Mesenchymal stem cell (in vitro differentiated cells and primary cell): ENCODE measurements at places on chromosomes 7 and 10.

DNA sequence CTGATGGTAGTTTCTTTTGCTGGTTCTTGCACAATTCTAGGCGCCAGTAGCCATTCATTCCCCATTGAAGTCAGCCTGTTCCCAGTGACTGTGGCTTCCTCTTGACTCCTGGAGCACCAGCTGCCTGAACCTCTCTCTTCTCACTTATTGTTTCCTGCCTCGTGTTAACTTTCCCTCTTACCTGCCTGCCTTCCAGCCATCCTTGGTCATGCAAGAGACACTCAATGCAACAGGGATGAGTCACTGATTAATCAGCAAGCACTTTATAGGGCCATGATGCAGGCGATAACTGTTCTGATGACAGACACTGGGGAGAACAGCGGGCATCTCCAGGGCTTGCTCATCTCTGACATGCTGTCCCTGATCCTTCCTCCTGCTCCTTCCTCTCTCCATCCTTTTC, 122.0 kb downstream of the PLCE1 start:
- peaks cover 3% of the 10 kb centered on the region for H3K4me1 ChIP-seq
- no peak overlapping the region for H3K27ac ChIP-seq
- H3K4me3 ChIP-seq = no peak overlapping the region
- H3K36me3 ChIP-seq = no peaks in the 10 kb centered on the region
- H3K27me3 ChIP-seq = no peaks in the 10 kb centered on the region

- no peaks in the 10 kb centered on the region for H3K27me3 ChIP-seq
- DNase-seq = peak; percentile 85
- H3K27ac ChIP-seq = no peak overlapping the region
- peaks cover 3% of the 10 kb centered on the region for H3K36me3 ChIP-seq
- no peaks in the 10 kb centered on the region for H3K4me1 ChIP-seq
Measured at GRCh38 chr7:80210400-80210799, 75.8 kb downstream of the GNAI1 start.

- H3K27me3 ChIP-seq = no peaks in the 10 kb centered on the region
- no peak overlapping the region for H3K4me3 ChIP-seq
- H3K36me3 ChIP-seq = no peaks in the 10 kb centered on the region
- DNase-seq = peak; percentile 85
Measured at GRCh38 chr7:131625817-131626372, 69.5 kb upstream of the PODXL start.

- no peaks in the 10 kb centered on the region for H3K36me3 ChIP-seq
- no peak overlapping the region for H3K27ac ChIP-seq
- H3K4me3 ChIP-seq = no peak overlapping the region
- H3K27me3 ChIP-seq = no peaks in the 10 kb centered on the region
- H3K4me1 ChIP-seq = no peaks in the 10 kb centered on the region
- peak; percentile 59 for DNase-seq
Measured at GRCh38 chr10:112650588-112651030, 203.6 kb downstream of the VTI1A start.

GRCh38 chr10:20267734-20268133, 451.5 kb downstream of the PLXDC2 start:
- no peaks in the 10 kb centered on the region for H3K27me3 ChIP-seq
- no peak for DNase-seq
- H3K4me1 ChIP-seq = no peaks in the 10 kb centered on the region
- no peaks in the 10 kb centered on the region for H3K36me3 ChIP-seq
- no peak overlapping the region for H3K27ac ChIP-seq

GRCh38 chr10:75743291-75743778, 311.9 kb downstream of the LRMDA start:
- no peak overlapping the region for H3K27ac ChIP-seq
- no peaks in the 10 kb centered on the region for H3K36me3 ChIP-seq
- DNase-seq = peak; percentile 20
- H3K4me1 ChIP-seq = no peaks in the 10 kb centered on the region
- peaks cover 7% of the 10 kb centered on the region for H3K27me3 ChIP-seq
- H3K4me3 ChIP-seq = no peak overlapping the region

- no peaks in the 10 kb centered on the region for H3K36me3 ChIP-seq
- peak; percentile 33 for DNase-seq
- peaks cover 10% of the 10 kb centered on the region for H3K4me1 ChIP-seq
- peaks cover 49% of the 10 kb centered on the region for H3K27me3 ChIP-seq
Measured at GRCh38 chr7:8260871-8261694, 884 bp downstream of the ICA1 start.

DNA sequence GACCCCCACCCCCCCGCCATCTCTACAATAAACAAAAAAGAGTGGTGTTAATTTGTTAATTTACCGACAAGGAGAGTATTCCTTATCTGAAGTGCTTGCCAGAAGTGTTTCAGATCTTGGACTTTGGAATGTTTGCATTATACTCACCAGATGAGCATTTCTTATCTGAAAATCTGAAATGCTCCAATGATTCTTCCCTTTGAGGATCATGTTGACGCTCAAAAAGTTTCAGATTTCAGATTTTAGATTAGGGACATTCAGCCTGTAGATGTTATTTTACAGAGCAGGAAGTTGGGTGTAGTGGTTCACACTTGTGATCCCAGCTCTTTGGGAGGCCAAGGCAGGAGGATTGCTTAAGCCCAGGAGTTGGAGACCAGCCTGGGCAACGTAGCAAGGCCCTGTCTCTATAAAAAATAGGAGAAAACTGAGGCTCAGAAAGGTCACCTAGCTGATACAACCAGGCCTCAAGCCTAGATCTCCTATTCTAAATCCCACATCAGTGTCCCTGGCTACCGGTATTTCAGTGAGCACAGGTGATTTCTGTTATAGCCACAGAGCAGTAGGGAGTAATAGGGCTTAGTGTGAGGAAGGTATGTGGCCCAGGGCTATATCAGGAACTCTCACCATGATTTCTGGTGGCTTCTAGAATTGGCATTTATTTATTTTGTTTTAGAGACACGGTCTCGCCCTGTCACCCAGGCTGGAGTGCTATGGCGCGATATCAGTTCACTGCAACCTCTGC, 35.4 kb downstream of the TMEM120A start:
- no peaks in the 10 kb centered on the region for H3K27me3 ChIP-seq
- peaks cover 62% of the 10 kb centered on the region for H3K36me3 ChIP-seq
- H3K4me3 ChIP-seq = no peak overlapping the region
- peaks cover 41% of the 10 kb centered on the region for H3K4me1 ChIP-seq

GRCh38 chr7:9125246-9125645, 691.8 kb downstream of the NXPH1 start:
- no peaks in the 10 kb centered on the region for H3K36me3 ChIP-seq
- no peak overlapping the region for H3K4me3 ChIP-seq
- DNase-seq = no peak
- no peaks in the 10 kb centered on the region for H3K27me3 ChIP-seq
- no peaks in the 10 kb centered on the region for H3K4me1 ChIP-seq
- no peak overlapping the region for H3K27ac ChIP-seq

GRCh38 chr7:38171623-38172391, 6.2 kb upstream of the STARD3NL start:
- no peak overlapping the region for H3K27ac ChIP-seq
- no peak overlapping the region for H3K4me3 ChIP-seq
- DNase-seq = no peak
- H3K27me3 ChIP-seq = no peaks in the 10 kb centered on the region

DNA sequence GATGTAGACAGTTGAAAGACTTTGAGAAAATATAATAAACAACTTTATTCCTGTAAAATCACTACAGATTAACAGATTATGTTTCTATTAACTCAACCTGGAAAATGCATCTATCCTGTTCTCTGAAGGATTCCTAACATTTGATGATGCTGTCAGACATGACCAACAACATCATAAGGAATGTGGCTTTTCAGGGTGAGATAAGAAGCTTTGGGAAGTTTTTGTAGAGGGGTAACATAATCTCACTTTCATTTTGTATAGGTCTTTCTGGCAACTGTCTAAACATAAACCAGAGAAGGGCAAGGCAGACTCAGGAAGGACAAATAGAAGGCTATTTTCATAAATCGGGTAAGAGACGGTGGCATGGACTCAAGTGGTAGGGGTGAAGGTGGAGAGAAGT, 112.2 kb downstream of the TES start:
- H3K4me1 ChIP-seq = no peaks in the 10 kb centered on the region
- H3K4me3 ChIP-seq = no peak overlapping the region
- H3K36me3 ChIP-seq = peaks cover 2% of the 10 kb centered on the region

GRCh38 chr7:151607464-151607867, 87.8 kb upstream of the RHEB start:
- no peak overlapping the region for H3K4me3 ChIP-seq
- DNase-seq = peak; percentile 47
- peaks cover 35% of the 10 kb centered on the region for H3K36me3 ChIP-seq

- no peak overlapping the region for H3K4me3 ChIP-seq
- peak; percentile 42 for DNase-seq
- H3K36me3 ChIP-seq = peaks cover 3% of the 10 kb centered on the region
- no peak overlapping the region for H3K27ac ChIP-seq
- no peaks in the 10 kb centered on the region for H3K27me3 ChIP-seq
Measured at GRCh38 chr10:118002581-118002980, 44.2 kb downstream of the RAB11FIP2 start.

- no peaks in the 10 kb centered on the region for H3K27me3 ChIP-seq
- no peak for DNase-seq
- H3K4me3 ChIP-seq = no peak overlapping the region
- no peaks in the 10 kb centered on the region for H3K36me3 ChIP-seq
- H3K27ac ChIP-seq = no peak overlapping the region
Measured at GRCh38 chr7:79998363-79998762, 136.3 kb upstream of the GNAI1 start.

- H3K36me3 ChIP-seq = peaks cover 25% of the 10 kb centered on the region
- H3K4me3 ChIP-seq = no peak overlapping the region
- no peaks in the 10 kb centered on the region for H3K4me1 ChIP-seq
- no peaks in the 10 kb centered on the region for H3K27me3 ChIP-seq
Measured at GRCh38 chr10:84395581-84395980, 67.2 kb downstream of the CCSER2 start.

- no peaks in the 10 kb centered on the region for H3K36me3 ChIP-seq
- no peak overlapping the region for H3K4me3 ChIP-seq
- DNase-seq = peak; percentile 53
- no peak overlapping the region for H3K27ac ChIP-seq
Measured at GRCh38 chr10:9302140-9302746, 1247.8 kb downstream of the GATA3 start.

- H3K4me1 ChIP-seq = no peaks in the 10 kb centered on the region
- H3K36me3 ChIP-seq = peaks cover 2% of the 10 kb centered on the region
- DNase-seq = no peak
- H3K27me3 ChIP-seq = no peaks in the 10 kb centered on the region
- H3K27ac ChIP-seq = no peak overlapping the region
- H3K4me3 ChIP-seq = no peak overlapping the region
Measured at GRCh38 chr10:18649364-18649959, 1.9 kb downstream of the NSUN6 start.

DNA sequence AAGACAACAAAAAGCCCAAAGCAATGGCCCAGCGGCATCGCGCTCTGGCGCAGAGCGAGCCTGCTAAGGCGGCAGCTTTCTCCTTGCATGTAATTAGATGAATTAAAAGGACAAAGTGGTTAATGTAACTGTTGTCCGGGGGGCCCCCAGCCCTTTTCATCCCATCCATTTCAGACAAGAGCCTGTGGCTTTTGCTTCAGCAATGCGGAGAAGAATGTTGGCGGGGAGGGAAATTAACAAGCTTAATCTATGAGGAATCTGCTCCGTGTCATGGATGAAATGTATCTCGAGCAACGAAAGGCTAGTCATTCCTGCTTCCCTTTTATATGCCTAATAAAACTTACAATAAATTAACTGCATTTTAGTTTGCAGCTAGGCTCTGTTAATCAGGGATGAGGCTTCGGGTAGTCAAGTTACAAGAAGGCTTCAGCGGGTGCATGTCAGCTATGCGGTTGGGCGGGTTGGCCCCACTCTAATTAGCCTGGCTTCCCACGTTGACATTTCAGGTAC, 203.3 kb downstream of the BUB3 start:
- no peaks in the 10 kb centered on the region for H3K4me1 ChIP-seq
- no peak for DNase-seq

DNA sequence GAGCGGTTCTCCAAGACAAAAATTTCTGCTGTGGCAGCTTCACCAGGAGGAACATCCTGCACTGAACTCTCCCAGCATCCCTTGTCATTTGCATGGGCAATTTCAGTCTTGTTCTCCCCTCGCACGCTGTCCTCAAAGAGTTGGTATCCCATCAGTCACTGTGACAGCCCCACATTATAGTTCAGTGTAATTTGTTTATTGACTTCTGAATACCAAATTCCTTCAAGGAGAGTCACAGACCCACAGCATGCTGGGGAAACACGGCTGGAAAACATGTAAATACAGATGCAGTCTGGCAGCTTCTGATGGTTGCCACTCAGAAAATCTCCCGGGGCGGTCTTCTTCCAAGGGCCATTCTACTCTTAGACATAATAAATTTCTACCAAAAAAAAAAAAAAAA, 151.0 kb upstream of the NEBL start:
- H3K27ac ChIP-seq = no peak overlapping the region
- H3K36me3 ChIP-seq = no peaks in the 10 kb centered on the region
- peak; percentile 55 for DNase-seq
- no peak overlapping the region for H3K4me3 ChIP-seq

- no peaks in the 10 kb centered on the region for H3K27me3 ChIP-seq
- no peak overlapping the region for H3K4me3 ChIP-seq
- no peak overlapping the region for H3K27ac ChIP-seq
Measured at GRCh38 chr10:89992575-89992974, 291.2 kb downstream of the KIF20B start.

- H3K36me3 ChIP-seq = no peaks in the 10 kb centered on the region
- no peak overlapping the region for H3K27ac ChIP-seq
- no peak for DNase-seq
- no peaks in the 10 kb centered on the region for H3K4me1 ChIP-seq
Measured at GRCh38 chr7:5248201-5248885, 34.4 kb upstream of the SLC29A4 start.

GRCh38 chr7:42843205-42843800, 68.6 kb downstream of the C7orf25 start:
- no peak overlapping the region for H3K27ac ChIP-seq
- H3K27me3 ChIP-seq = no peaks in the 10 kb centered on the region
- H3K4me1 ChIP-seq = no peaks in the 10 kb centered on the region
- DNase-seq = peak; percentile 54

- no peaks in the 10 kb centered on the region for H3K27me3 ChIP-seq
- no peak overlapping the region for H3K4me3 ChIP-seq
- no peak for DNase-seq
- H3K36me3 ChIP-seq = no peaks in the 10 kb centered on the region
- no peaks in the 10 kb centered on the region for H3K4me1 ChIP-seq
Measured at GRCh38 chr7:26279405-26279804, 12.3 kb upstream of the SNX10 start.

DNA sequence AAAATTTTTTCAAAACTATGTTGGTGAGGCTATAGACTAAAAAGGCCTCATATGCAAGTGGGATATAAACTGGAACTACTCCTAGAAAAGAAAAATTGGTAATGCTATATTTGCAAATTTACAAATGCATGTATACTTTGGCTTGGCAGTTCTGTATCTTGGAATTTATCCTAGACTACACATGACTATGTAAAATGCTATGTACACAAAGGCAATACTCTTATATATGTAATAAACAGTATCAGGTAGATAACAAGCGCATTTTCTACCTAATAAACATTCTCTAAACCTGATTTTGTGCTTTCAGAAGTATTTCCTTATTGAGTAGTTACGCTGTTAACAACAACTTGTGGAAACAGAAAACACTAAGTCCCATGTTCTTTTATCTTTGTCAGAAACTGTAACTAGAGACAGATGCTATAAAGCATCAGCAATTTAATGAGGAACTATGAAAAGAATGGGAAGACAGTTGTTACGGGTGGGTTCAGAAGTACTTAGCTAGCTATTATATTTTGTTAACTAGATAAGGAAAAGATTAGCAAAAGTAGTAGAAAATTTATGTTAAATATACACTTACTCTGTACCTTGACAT, 107.8 kb downstream of the ARHGAP12 start:
- H3K27ac ChIP-seq = no peak overlapping the region
- peaks cover 1% of the 10 kb centered on the region for H3K4me1 ChIP-seq
- H3K4me3 ChIP-seq = no peak overlapping the region
- H3K36me3 ChIP-seq = no peaks in the 10 kb centered on the region
